ENCODE measurements at places on chromosomes 6 and 20.

DNA sequence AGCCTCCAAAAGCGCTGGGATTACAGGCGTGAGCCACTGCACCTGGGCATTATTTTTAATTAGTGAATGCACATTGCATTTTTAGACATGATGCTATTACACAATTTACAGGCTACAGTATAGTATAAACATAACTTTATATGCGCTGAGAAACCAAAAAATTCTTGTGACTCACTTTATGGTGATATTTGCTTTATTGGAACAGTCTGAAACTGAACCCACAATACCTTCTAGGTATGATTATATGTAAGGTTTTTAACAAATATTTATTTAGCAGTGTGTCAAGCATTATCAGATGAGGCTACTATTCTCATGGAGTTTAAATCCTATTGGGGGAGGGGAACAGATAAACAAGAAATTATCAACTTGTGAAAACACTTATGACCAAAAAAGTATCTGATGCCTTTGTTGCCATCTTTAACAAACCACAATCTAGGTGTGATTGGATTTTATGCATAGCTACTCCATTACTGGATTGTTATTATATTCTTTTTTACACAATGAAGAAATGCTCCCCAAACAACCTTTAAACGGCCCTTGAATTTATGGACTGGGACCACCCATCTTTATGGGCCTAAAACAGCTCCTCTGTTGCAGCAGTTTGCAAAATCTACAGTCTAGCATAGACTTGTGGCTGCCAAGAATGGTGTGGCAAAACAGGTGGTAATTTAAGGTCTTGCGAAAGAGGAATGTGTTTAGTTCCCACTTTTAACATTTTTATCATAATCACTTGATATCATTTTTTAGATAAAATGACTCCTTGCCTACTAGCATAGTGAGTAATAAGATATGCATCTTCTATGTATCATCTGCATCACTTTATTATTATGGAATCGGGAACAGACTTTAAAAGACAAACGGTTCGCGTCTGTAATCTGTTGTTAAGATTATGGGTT, 159.2 kb upstream of the C6orf118 start:
- DNase-seq = no peak

DNA sequence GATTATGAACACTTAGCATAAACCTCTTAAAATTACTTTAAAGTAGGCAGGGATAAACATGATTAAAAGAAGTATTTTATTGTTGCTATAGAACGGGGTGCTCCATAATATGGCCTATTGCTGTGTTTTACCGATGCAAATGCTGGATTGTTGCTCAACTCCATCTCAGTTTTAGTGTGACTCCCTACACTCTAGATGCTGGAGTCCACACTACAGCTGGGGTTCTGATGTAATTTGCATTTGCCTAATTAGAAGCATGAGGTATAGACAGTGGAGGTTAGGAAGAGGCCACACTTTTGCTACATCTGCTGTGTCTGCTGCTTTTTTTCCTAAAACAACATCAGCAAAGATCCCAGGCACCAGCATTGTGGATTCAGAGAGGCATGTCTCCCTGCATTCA, 6.7 kb upstream of the HMGN3 start:
- DNase-seq = no peak

- DNase-seq = no peak
These were observed 35.8 kb downstream of the MAP3K4 start for GRCh38 chr6:161027385-161027784.

- DNase-seq = peak; percentile 66
These were observed 64.2 kb upstream of the FLRT3 start for GRCh38 chr20:14401479-14402138.

GRCh38 chr6:37982317-37982716, 162.8 kb downstream of the ZFAND3 start:
- DNase-seq = no peak

DNA sequence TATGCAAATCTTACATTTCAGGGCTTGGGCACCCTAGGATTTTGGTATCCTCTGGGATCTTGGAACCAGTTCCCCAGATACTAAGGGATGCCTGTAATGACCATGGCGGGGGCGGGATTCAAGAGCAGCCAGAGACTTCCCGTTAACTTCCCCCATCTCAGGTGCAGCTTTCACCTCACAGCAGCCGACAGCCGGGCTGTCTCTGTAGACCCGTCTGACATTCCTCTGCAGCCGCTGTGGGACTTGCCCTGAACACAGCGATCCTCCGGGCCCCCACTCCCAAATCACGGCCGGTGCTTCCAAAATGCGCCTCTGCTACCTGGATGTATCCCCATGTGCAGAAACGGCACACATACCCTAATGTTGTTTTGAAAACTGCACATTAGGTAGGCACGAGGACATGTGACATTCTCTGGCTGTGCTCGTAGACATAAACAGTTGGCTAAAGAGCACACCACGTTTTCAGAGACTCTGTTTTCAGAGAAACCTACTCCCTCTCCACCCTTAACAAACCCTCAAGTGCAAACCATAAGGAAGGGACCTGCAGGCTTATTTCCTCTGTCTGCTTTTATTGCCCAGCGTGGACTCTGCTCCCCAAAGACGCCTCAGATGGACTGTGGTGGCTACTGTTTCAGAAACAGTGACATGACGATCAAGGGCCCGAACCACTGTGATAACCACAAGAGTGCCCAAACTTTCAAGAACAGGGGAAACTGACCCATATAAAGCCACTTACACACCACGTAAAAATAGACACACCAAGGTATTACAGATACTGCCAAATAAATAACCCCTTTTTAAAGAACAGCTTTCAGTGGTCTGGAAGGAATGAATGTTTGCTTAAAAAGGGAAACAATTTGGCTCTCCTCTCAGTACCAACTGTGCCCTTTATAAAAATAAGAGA, 72.9 kb upstream of the FOXC1 start:
- no peak for DNase-seq

- no peak for DNase-seq
These were observed 9.6 kb downstream of the SCUBE3 start for GRCh38 chr6:35223396-35223795.

GRCh38 chr6:76342611-76343160, 270.2 kb upstream of the IMPG1 start:
- no peak for DNase-seq

- DNase-seq = no peak
These were observed 69.5 kb downstream of the FOXO3 start for GRCh38 chr6:108630050-108630714.

DNA sequence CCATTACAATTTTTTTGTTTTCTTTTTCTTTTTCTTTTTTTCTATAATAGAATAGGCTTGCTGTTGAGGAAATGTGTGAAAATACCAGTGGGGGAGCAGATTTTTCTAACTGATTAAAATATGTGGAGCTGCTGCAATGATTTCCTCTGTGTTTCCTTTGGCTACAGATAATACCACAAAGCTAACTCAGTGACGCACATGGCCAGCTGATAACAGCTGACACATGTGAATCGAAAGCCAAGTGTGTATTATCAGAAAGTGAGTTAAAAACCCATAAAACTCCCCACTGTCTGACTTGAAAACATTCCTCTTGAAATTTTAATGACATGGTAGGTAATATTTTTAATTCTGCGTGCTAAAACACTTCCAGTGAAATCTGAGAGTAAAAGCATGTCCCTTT, 70.8 kb upstream of the AHI1 start:
- no peak for DNase-seq

- no peak for DNase-seq
These were observed 12.1 kb downstream of the PHACTR2 start for GRCh38 chr6:143689852-143690251.

DNA sequence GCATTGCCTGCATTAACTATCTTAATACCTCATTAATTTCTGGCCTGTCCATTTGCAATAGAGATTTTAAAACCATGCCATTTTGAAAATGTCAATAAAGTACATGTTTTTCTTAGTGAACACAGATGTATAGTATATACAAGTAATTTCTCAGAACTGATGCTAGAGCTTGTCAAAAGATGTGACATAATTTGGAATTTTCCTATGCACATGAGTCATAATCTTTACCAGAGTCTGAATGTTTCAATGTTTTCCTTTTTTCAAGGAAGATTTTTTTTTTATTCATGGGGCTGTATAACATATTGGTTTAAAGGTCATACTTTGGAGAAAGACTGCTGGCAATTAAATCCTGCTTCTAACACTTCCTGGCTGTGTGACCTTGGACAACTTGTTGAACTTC, 1347.5 kb upstream of the ADGRB3 start:
- DNase-seq = no peak

GRCh38 chr20:57524511-57525176, at the start of gene CTCFL:
Gene CTCFL, minus strand, starts transcription at chr20:57525140. Its CDS starts 935 bp downstream, at chr20:57524205.
- DNase-seq = no peak

- no peak for DNase-seq
These were observed 313.4 kb downstream of the CDH26 start for GRCh38 chr20:60271597-60271996.

DNA sequence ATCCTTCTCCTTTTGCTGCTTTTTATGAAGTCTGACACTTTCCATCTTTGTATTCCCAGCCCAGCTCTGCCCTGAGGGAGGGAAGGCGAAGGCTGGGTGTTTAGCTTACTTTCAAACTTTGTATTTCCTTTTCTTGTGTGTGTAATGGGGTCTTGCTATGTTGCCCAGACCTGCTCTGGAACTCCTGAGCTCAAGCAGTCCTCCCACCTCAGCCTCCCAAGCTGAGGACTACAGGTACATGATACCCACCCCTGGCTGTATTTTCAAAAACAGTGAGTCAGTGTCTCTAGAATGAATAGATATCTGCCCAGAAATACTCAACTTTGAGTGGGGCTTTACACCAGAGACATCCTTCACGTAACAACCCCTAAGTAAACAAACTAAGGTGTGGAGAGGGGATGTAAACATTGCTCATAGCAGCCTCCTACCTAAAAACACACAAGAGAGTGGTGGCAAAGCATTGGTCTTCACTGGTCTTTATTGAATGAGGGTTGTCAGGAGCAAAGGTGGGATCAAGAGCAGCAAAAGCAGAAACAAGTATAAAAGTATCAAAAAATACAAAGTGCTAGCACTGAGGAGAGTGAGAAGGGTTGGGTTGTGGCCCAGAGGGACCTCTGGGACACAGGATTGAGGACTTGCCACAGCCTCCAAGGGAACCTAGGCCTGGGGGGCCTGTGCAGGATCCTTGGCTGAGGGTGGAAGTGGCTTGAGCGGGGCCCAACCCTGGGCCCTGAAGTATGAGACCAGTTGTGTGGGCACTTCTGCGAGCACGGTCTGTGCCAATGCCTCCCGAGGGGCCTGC, 10.2 kb downstream of the SPAG4 start:
- DNase-seq = no peak

DNA sequence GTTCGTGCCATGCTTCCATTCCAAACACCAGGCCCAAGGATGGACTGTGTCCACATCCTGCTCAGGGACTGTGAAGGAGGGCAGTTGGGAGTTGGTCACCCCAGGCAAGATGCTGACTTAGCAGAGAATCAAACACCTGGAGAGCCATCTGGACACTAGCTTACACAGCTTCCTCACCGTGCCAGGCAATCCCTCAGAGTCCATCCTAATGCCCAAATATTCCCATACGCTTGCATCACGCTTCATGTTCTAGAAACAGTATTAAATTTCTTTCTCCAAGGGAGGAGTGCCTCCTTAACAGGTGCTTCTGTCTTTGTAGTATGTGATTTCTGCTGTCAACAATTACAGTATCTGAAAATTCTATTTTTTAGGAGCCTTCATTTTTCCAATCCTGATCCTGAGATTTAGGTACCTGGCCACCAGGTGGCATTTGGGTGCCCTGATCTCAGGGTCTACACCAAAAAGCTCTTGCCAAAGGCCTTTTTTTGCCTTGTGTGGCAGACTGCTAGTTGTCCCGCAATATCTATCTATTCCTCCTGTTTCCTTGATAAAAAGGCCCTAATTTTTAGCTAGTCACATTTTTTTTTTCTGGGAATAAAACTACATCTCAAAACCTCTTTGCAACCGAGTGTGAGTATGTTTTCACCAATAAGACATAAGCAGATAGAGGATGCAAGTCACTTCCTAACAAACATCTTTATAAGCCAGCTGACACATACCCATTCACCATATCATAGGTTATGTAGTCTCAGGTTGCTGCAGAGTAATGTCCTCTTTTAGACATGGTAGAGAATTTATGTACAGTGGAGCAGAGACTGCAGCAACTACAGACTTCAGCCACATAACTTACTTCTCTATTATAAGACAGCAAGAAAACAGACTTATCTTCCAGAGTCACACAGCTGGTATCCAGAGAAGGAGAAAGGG, 85.0 kb downstream of the PREP start:
- DNase-seq = peak; percentile 29

GRCh38 chr6:107318100-107318736, 141.1 kb downstream of the PDSS2 start:
- DNase-seq = peak; percentile 33

DNA sequence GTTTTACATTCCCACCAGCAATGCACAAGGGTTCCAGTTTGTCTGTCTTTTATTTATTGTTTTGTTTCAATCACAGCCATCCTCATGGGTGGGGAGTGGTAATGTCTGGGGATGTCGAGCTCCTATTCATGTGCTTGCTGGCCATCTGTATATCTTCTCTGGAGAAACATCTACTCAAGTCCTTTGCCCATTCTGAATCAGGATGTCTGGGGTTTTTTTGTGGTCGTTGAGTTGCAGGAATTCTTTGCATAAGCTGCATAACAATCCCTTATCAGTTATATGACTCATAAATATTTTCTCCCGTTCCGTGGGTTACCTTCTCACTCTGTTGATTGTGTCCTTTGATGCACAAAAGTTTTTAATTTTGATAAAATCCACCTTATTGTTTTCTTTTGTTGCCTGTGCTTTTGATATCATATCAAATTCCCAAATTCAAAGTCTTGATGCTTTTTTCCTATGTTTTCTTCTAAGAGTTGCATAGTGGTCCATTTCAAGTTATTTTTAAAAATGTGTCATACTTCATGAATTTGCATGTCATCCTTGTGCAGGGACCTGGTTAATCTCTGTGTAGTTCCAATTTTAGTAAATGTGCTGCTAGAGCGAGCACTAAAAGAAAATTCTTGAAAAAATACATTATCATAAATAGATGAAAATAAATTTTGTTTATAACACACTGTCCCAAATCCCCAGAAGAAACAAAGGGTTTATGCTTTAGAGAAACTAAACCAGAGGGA, 54.9 kb upstream of the PDE10A start:
- DNase-seq = no peak

GRCh38 chr6:2061880-2062279, 183.5 kb downstream of the GMDS start:
- no peak for DNase-seq

GRCh38 chr6:130113201-130113710, 94.9 kb downstream of the L3MBTL3 start:
- DNase-seq = no peak

DNA sequence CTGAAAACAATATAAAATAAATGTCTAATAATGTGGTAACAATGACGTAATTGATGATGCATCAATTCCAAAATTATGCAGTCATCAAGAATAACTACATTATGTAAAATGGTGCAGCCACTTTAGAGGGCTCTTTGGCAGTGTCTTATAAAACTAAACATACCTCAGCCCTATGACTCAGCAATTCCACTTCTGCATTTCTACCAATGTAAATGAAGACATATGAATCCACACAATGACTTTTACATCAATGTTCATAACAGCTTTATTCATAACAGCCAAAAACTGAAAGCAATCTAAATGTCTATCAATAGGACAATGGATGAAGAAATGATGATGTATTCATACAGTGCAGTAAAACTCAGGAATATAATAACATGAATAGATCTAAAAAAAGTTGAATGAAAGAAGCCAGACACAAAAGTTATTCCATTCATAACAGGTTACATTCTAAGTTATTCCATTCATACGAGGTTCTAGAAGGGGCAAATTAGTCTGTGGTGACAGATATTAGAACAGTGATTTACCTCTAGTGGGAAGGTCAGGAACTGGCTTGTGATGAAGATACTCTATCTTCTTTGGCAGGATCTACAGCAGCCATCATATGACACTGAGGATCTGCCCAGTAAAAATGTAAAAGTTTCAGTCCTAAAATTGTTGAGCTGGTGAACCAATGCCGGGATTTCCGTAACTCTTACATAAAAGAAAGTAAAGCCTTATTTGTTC, 396.1 kb downstream of the PLCB1 start:
- no peak for DNase-seq

All from NCI-H2081 (cell line).